Naive thymus-derived CD4-positive, alpha-beta T cell (primary cell): ENCODE measurements at places on chromosomes 4 and X.

DNA sequence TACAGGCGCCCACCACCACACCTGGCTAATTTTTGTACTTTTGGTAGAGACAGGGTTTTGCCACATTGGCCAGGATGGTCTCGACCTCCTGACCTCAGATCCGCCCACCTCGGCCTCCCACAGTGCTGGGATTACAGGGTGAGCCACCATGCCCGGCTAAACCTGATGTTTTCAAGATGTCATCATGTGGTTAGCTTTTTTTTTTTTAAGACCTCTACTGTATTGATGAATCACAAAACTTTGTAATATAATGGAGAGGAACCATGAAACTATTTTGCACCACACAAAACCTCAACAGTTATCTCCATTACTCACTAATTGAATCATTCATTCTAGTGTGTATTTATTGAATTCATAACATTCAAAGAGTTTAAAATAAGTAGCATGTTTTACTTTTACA lies 94.7 kb upstream of the NEIL3 start:
- DNase-seq = no peak

GRCh38 chrX:136387951-136388502 lies 87.3 kb downstream of the ADGRG4 start:
- DNase-seq = no peak

DNA sequence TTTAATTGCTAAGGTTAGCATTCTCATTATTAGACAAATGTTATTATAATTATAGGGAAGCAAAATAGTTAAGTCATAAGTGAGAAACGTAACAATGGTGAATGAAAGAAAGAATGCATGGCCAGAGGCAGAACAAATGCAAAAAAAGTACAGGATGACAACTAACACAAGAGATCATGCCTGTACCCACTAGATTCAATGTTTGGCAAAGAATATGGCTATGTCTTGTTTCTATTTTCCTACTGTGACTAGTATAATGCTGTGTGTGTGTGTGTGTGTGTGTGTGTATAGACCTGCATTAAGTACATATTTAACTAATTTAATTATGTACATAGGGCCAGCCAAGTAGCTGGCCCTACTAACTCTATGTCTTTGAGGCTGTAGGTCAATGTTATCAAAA lies 12.9 kb upstream of the BMP2K start:
- no peak for DNase-seq

DNA sequence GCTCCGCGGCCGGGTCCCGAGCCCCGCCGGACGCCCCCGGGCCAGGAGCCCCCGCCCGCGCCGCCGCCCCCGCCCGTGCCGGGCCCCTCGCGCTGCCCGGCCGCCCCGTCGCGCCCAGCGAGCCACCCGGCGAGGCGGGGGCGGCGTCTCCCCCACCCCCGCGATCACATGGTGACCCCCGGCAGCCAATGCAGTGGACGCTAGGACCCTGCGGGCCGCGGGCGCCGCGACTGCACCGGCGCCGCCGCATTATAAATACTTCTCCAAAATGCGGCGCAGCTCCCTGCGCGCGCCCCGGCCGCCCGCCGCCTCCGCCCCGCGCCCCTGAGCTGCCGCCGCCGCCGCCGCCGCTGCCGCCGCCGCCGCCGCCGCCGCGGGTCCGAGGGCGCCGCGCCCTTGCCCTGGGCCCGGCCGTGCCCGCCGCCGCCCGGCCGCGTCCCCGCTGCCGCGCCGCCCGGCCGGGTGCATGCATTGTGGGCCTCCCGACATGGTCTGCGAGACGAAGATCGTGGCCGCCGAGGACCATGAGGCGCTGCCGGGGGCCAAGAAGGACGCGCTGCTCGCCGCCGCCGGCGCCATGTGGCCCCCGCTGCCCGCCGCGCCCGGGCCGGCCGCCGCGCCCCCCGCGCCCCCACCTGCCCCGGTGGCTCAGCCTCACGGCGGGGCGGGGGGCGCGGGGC lies at the start of gene NAT8L:
Gene NAT8L (plus strand): TSS at position 282 of the 680 bp plus-strand sequence. CDS start 185 bp downstream, at position 467.
- DNase-seq = no peak

DNA sequence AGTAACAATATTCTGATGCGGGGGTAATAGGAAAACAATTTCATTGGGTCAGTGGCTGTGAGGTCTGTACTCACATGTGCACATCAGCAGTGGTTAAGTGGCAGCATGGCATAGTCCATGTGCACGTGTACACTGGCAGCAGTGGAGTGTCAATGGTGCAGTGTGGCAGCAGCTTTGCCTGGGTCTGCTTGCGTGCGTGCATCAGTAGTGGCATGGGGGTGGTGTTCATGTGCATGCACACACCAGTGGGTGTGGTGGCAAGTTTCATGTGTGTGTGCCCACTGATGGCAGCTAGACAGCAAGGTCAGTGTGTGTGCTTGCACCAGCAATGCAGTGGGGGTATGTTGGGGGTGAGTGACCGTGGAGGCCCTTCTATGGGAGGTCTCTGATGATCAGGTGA lies 581.6 kb upstream of the KLHL4 start:
- DNase-seq = no peak

GRCh38 chr4:122625156-122625555 lies 4.3 kb upstream of the IL21 start:
- no peak for DNase-seq

DNA sequence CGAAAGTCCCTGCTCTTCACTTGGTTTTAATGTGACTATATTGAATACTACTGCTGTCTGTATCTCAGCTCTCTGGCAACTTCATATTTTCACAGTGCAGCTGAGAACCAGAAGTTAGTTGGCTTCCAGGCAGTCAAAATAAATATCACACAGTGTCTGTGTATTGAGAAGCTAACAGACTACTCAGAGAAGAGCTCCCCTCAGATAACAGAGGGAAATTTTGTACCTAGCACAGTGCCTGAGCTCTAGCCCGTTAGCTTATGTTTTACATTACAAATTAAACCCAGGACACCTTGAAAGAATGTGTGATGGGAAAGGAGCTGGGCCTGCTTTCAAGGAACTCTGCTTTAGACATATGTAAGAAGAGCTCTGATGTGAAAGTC lies 22.7 kb downstream of the JADE1 start:
- DNase-seq = no peak

GRCh38 chr4:75169427-75169826 lies 236.5 kb downstream of the PARM1 start:
- no peak for DNase-seq

DNA sequence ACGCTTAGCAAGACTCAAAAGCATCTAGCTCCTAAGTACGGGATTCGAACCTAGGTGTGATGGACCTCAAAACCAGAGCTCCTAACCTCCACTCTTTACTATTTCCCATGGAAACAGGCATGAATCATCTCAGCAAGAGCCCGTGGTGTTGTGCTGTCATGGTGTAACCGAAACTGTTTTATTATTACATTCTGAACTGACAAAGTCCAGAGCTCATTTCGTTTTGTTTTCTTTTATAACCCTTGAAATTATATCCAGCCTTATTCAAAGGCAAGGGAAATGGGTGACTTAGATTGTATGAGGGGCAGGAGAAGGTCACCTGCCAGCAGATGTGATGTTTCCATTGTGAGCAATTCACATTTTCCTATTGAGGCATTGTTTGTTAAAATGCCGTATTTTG lies 301.1 kb downstream of the FRMPD4 start:
- no peak for DNase-seq

DNA sequence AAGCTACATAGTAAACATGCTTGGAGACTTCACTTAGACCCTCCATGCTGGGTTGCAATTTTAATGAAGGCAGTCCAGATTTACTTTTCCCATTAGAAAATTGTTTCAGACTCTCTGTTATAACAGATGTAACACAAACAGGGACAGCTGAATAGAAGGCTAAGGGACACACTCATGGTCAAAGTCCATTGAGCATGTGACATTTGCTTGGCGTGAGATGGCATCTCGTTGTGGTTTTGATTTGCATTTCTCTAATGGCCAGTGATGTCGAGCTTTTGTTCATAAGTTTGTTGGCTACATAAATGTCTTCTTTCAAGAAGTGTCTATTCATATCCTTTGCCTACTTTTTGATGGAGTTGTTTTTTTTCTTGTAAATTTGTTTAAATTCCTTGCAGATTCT lies 358.2 kb upstream of the CLNK start:
- no peak for DNase-seq

DNA sequence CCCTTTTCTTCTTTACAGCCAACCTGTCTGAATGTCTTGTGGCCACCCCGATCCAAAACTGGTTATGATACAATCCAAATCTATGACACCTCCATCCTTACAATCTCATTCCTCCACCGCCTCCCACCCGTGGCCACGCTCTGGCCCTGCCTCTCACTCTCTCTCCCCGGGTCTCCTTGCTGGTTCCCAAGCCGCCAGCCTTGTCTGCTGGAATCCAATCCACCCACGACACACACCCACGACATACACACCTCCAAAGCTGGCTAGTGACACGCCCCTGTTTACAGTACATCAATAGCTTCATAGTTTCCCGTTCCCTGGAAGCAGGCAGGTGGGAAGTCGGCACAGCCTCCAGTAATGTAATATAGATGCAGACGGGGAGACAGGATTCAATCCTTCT lies 99.0 kb downstream of the WFS1 start:
- no peak for DNase-seq
